ENCODE measurements at places on chromosomes 12 and 14. TPM values are rescaled to one million over a fixed set of nuclear protein-coding genes. Genes with fewer than 3 reads are reported as not detected.
A peak's percentile ranks its signal among the peaks of the same experiment; 100 is the strongest.

GRCh38 chr12:94832780-94833681 lies 170.5 kb downstream of the NDUFA12 start:
- H3K4me3 ChIP-seq, result peak overlapping the region; percentile 23
- H3K27me3 ChIP-seq, result peaks cover 3% of the 10 kb centered on the region
- peaks cover 18% of the 10 kb centered on the region for H3K4me1 ChIP-seq
- no peak for DNase-seq
- peak overlapping the region; percentile 5 for H3K27ac ChIP-seq

- peak overlapping the region; percentile 4 for H3K27ac ChIP-seq
- H3K4me3 ChIP-seq, result peak overlapping the region; percentile 88
- peaks cover 73% of the 10 kb centered on the region for H3K27me3 ChIP-seq
- peaks cover 38% of the 10 kb centered on the region for H3K4me1 ChIP-seq
- peak; percentile 81 for DNase-seq
These were observed 1.8 kb upstream of the LRFN5 start for GRCh38 chr14:41604721-41605531.

Gene IL22
- not detected for total RNA-seq

DNA sequence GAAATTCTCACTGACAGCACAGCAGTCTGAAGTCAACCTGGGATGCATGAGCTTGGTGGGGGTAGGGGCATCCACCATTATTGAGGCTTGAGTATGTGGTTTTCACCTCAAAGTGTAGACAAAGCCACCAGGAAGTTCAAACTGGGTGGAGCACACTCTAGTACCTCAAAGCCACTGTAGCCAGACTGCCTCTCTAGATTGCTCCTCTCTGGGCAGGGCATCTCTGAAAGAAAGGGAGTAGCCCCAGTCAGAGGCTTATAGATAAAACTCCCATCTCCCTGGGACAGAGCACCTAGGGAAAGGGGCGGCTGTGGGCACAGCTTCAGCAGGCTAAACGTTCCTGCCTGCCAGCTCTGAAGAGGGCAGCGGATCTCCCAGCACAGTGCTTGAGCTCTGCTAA lies 143.0 kb downstream of the KITLG start:
- no peak overlapping the region for H3K27ac ChIP-seq
- H3K36me3 ChIP-seq, result no peaks in the 10 kb centered on the region
- no peak overlapping the region for H3K4me3 ChIP-seq
- no peaks in the 10 kb centered on the region for H3K4me1 ChIP-seq

- no peak overlapping the region for H3K4me3 ChIP-seq
- no peak overlapping the region for H3K27ac ChIP-seq
These were observed 10.3 kb upstream of the STK38L start for GRCh38 chr12:27233814-27234213.

GRCh38 chr12:64670919-64671639 lies 60.8 kb downstream of the RASSF3 start:
- peak overlapping the region; percentile 77 for H3K27ac ChIP-seq
- no peak overlapping the region for H3K4me3 ChIP-seq
- no peaks in the 10 kb centered on the region for H3K36me3 ChIP-seq
- no peaks in the 10 kb centered on the region for H3K27me3 ChIP-seq

- H3K36me3 ChIP-seq, result no peaks in the 10 kb centered on the region
- H3K27ac ChIP-seq, result peak overlapping the region; percentile 31
- DNase-seq, result no peak
- H3K27me3 ChIP-seq, result peaks cover 44% of the 10 kb centered on the region
- H3K4me3 ChIP-seq, result peak overlapping the region; percentile 70
These were observed 9.8 kb downstream of the BCL11B start for GRCh38 chr14:99261912-99262787.

Gene ERC1
- 62.8 TPM for total RNA-seq

- peaks cover 3% of the 10 kb centered on the region for H3K36me3 ChIP-seq
- no peak for DNase-seq
These were observed 8.7 kb downstream of the STAC3 start for GRCh38 chr12:57242329-57242690.

DNA sequence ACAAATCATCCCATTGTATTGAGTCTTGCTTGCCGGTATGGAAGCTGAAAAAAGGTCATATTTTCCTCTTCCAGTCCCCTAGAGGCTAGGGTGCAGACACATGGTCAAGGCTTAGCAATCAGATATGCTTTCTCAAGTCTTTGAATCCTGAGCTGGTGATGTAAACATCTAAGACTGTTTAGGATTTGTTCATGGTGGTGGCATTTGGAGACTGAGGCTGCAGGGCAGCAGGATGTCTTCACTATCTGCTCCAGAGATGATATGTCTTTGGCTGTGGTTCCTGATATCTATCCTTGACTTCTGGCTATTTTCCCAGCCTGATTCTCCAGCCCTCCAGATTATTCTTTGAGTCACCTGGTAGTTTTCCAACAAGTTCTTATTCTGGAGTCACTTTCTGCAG lies 50.5 kb upstream of the DACT1 start:
- no peak overlapping the region for H3K27ac ChIP-seq
- H3K4me3 ChIP-seq, result no peak overlapping the region
- no peaks in the 10 kb centered on the region for H3K4me1 ChIP-seq
- no peak for DNase-seq
- H3K27me3 ChIP-seq, result no peaks in the 10 kb centered on the region
- H3K36me3 ChIP-seq, result no peaks in the 10 kb centered on the region

- no peak overlapping the region for H3K4me3 ChIP-seq
- peaks cover 6% of the 10 kb centered on the region for H3K36me3 ChIP-seq
These were observed 126.5 kb downstream of the TSPAN9 start for GRCh38 chr12:3203713-3204112.

GRCh38 chr14:60204843-60205774 lies 39.9 kb upstream of the DHRS7 start:
- no peak for DNase-seq
- no peak overlapping the region for H3K4me3 ChIP-seq
- H3K27me3 ChIP-seq, result peaks cover 13% of the 10 kb centered on the region
- H3K27ac ChIP-seq, result no peak overlapping the region

DNA sequence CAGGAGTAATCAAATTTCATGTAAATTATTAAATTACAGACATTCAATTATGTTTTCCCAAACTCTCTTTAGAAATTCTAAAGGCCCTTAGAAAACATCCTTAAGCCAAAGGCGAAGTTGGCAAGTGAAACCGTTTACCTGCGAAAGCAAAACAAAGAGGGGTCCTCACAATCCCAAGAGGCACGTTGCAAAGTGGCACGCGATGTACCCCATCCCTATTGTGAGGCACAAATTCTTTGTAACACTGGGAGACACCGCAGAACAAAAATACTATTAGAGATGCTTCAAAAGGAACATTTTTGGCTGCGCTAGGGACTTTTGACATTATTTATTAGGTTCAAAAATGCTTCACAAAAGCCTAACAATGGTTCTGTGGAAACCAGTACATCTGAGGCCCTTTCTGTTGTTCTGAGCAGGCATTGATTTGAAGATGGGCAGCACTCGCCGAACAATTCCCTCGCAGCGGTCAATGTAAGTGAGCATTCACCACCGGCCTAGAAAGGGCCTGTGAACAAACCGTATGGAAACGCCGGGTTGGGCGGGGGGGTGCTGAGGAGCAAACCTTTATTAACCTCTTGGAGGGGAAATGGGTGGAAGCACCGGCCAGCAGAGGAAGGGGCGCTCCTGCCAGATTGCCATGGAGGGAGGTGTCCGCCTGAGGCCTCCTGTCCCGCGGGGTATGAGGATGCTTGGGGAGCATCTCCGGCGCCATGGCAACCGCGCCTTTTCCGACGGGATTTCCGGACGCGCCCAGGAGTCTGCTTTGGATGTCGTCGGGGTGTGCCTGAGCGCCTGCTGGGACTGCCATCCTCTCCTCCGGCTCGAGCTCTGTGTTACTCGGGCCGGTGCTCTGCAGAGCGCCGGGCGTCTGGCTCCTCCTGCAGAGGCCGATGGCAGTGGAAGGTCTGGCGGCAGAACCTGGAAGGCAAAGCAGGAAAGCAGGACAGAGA lies 193.9 kb downstream of the C12orf42 start:
- DNase-seq, result no peak
- no peak overlapping the region for H3K27ac ChIP-seq
- H3K27me3 ChIP-seq, result peaks cover 53% of the 10 kb centered on the region
- H3K4me1 ChIP-seq, result no peaks in the 10 kb centered on the region
- H3K36me3 ChIP-seq, result no peaks in the 10 kb centered on the region
- peak overlapping the region; percentile 13 for H3K4me3 ChIP-seq

DNA sequence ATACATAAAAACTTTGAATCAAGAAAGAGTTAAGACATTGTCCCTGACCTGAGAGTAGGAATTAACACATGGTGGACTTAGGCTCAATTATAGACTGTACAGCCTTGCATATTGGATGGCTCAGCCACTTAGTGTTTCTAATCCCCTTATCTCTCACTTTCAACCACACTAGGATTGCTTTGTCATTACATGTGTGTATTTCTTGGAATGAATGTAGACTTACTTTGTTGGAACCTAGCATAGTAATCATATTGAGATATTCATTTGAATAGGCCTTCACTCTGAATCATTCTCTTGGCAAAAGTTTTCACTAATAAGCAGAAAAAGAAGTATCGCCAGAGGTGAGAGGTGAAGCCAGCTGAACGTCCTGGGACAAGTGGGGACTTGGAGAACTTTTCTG lies 1973.9 kb upstream of the FLRT2 start:
- no peaks in the 10 kb centered on the region for H3K4me1 ChIP-seq
- DNase-seq, result no peak
- no peak overlapping the region for H3K27ac ChIP-seq
- H3K4me3 ChIP-seq, result no peak overlapping the region

DNA sequence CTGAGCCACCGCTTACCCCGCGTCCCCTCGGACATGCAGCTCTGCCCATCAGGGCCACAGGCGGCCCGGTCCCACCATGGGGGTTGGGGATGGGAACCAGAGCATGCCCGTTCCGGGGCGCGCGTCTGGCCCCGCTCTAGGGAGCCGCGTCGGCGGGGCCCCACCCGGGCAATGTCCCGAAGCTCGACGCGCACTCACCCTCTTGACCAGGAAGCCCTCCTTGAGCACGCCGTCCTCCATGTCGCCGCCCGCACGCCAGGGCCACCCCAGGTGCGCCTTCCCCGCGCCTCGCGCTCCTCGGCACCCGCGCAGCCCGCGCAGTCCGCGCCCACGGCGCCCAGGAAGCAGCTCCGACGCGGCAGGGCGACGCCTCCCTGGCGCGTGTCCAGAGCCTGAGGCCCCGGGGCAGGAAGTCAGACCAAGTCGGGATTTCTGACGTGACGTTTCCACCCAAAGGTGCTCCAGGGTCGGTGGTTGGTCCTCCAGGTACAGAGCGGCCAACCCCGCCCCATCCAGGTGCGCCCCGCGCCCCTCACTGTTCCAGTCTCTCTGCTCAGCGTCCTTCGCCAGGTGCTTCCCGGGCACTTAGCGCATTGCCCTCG lies at the start of gene PLEK2:
Gene PLEK2, minus strand, starts transcription at position 346 of the 602 bp plus-strand sequence. Its CDS starts 106 bp downstream, at position 240.
- H3K27me3 ChIP-seq, result no peaks in the 10 kb centered on the region
- no peaks in the 10 kb centered on the region for H3K4me1 ChIP-seq
- no peaks in the 10 kb centered on the region for H3K36me3 ChIP-seq
- H3K4me3 ChIP-seq, result no peak within 1 kb of the TSS

- H3K4me3 ChIP-seq, result no peak overlapping the region
- no peak overlapping the region for H3K27ac ChIP-seq
- DNase-seq, result no peak
- peaks cover 5% of the 10 kb centered on the region for H3K36me3 ChIP-seq
These were observed 91.2 kb downstream of the RFLNA start for GRCh38 chr12:124386059-124386458.

DNA sequence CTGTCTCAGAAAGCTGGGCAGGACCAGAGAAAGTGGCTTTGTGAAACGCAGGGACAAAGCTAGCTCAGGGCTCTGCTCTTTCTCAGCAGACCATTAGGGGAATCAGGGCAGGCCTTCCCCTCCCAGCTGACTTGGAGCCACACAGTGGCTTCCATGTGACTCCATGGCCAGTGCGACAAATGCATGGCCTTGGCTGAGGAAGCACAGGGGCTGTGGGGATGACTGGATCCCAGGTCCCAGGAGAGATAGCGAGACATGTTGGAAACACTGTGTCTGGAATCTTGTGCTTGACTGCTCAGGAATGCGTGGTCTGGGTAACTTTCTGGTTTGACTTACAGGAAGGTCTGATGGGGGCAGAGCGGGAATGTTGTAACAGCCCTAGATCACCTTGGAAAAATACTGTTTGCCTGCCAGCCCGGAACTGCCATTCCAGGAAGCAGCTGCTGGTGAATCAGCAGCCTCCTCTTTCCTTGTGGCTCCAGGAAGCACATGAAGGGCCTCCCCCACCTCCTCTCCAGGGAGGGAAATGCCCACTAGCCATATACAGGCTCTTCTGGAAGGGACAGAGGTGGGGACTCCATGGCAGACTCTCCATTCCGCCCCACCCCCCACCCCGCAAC lies 133.5 kb upstream of the HIF1A start:
- no peaks in the 10 kb centered on the region for H3K36me3 ChIP-seq
- no peaks in the 10 kb centered on the region for H3K27me3 ChIP-seq
- no peak overlapping the region for H3K4me3 ChIP-seq
- H3K27ac ChIP-seq, result peak overlapping the region; percentile 61
- peaks cover 51% of the 10 kb centered on the region for H3K4me1 ChIP-seq
- DNase-seq, result no peak

DNA sequence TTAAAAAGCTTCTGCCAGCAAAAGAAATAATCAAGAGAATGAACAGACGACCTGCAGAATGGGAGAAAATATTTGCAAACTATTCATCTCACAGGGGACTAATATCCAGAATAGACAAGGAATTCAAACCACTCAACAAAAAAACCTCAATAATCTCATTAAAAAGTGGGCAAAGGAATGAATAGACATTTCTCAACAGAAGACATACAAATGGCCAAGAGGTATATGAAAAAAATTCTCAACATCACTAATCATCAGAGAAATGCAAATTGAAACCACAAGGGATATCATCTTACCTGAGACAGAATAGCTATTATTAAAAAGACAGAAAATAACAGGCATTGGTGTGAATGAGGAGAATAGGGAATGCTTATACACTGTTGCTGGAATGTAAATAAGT lies 270.0 kb downstream of the DACT1 start:
- no peak for DNase-seq
- H3K27me3 ChIP-seq, result no peaks in the 10 kb centered on the region
- no peak overlapping the region for H3K27ac ChIP-seq

Gene EML5
- total RNA-seq, result 2.6 TPM

Gene SLC2A13
- total RNA-seq, result 7.1 TPM

- H3K4me1 ChIP-seq, result no peaks in the 10 kb centered on the region
- no peaks in the 10 kb centered on the region for H3K36me3 ChIP-seq
- H3K27me3 ChIP-seq, result peaks cover 79% of the 10 kb centered on the region
These were observed 57.9 kb upstream of the KCNA5 start for GRCh38 chr12:4985820-4986219.

DNA sequence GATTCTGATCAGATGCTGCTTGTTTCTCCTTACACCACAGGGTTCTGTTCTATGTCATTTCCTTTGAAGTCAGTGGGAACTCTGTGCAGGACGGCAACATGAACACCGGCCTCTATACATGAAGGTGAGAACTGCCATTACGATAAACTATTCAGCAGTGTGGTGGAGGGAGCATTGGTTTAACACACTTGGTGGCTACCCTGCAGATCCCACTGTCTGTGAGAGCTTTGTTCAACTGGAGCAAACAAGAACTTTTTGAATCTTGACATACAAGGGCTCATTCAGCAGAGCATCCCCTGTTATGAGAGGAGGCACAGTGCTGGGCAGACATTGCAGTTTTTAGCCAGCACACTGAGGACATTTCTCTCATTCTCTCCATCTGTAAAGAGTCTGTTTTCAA lies 10.7 kb upstream of the FRS2 start:
- H3K27ac ChIP-seq, result peak overlapping the region; percentile 50
- H3K36me3 ChIP-seq, result no peaks in the 10 kb centered on the region
- H3K4me3 ChIP-seq, result no peak overlapping the region
- H3K4me1 ChIP-seq, result peaks cover 10% of the 10 kb centered on the region

Gene FOXN4
- total RNA-seq, result 2.0 TPM

Gene RNU4-1
- total RNA-seq, result 7,253 TPM
